Hair follicle dermal papilla cell (primary cell): ENCODE measurements at places on chromosomes 12 and 14. TPM values are rescaled to one million over a fixed set of nuclear protein-coding genes. Genes with fewer than 3 reads are reported as not detected.

The CCDC63 gene
- total RNA-seq = not detected in 2 replicates

The OR4E2 gene
- not detected in 2 replicates for total RNA-seq

The OASL gene
- 0.12 and 0.49 TPM in 2 replicates for total RNA-seq

The KRT75 gene
- total RNA-seq = not detected in 2 replicates
